ENCODE measurements at places on chromosomes 2 and 18. TPM values are rescaled to one million over a fixed set of nuclear protein-coding genes. Genes with fewer than 3 reads are reported as not detected.
A peak's percentile ranks its signal among the peaks of the same experiment; 100 is the strongest.

The DLX1 gene
- total RNA-seq, result 7.8 TPM

The ITPRID2 gene
- total RNA-seq, result 134 TPM

The CHAC2 gene
- total RNA-seq, result 19.9 TPM

The DNER gene
- total RNA-seq, result 126 TPM

The SERPINB7 gene
- total RNA-seq, result 10.0 TPM

The CFAP210 gene
- not detected for total RNA-seq

The UGT1A3 gene
- total RNA-seq, result not detected

- no peak for DNase-seq
Observed at GRCh38 chr2:31467426-31467825, 52.9 kb upstream of the XDH start.

DNA sequence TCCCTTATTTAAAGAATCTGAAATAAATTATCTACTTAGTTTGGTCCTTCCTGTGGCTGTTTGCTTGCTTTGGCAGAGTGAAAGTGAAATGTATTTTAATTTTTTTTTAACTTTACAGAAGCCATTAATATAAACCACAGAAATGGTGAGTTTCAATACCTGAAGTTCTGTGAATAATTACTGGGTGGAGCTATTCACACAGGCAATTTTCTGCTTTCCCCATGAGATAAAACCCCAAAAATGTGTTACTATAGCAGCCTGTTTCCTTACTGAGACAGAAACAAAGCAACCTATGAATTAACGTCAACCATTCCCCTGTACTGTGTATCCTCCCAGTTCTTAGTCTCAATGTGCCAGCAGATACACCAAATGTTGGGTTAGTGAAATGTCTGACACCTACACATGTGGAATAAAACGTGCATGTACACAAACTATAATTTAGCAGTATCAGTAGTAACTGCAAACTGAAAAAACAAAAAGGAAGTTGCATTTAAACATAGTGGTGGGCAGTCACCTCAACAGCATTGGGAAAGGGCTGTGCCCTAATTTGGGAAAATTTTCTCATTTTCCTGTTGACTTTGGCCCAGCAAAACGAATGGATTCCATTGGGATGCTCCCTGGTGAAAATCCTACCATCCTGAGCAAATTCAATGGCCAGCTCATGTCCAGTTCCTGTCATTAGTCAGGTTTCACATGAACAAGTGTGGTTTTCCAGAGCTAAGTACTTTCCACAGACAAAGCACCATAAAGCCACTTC lies 73.1 kb upstream of the RMDN2 start:
- DNase-seq, result no peak

GRCh38 chr2:229971298-229971790 lies 49.0 kb downstream of the FBXO36 start:
- no peak for DNase-seq

DNA sequence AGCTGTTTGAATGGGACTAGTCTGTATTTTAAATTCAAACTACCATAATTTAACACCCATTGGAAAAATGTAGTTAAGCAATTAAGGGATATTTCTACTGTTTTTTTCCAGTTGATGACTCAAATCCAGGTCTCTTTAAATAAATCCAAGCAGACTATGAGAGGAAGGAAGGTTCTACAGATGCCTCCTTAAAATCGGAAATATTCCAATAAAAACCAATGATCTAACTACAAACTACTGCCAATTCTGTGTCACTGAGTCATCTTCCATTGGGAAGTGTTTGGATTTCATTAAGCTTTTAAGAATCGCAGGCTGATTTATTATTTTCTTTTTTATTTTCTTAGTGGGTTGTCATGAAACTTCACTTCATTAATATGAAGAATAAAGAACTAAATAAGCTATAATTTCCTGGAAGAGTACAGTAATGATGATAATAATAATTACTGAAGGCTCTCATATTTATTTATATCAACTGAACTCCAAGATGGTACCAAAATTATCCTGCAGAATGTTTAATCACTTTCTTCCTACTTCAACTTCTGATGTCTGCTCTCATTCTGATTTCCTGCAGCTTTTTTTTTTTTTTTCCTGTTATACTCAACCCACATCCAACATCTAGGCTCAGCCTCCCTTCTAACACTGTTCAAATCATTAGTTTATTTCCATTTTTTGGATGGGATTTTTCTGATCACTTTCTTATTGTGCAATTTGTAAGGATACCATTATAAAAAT lies 166.3 kb upstream of the FN1 start:
- DNase-seq, result peak; percentile 34

DNA sequence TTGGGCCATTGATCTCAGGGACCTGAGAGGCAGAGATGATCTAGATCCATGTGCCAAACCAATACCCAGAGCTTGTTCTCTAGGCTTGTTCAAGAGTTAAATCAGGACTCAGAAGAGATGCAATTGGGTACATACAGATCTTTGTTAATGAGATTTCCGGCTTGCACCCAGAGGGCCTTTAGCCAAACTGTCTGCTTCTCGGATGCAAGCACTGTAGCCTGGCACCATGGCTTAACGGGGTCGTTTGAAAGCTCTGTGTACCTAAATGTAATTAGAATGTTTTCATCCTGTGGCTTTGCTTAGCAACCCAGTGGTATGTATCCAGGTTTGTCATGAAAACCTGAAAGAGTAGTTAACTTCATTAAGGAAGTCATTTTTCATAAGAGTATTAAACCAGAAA lies 94.2 kb downstream of the TPGS2 start:
- DNase-seq, result no peak

DNA sequence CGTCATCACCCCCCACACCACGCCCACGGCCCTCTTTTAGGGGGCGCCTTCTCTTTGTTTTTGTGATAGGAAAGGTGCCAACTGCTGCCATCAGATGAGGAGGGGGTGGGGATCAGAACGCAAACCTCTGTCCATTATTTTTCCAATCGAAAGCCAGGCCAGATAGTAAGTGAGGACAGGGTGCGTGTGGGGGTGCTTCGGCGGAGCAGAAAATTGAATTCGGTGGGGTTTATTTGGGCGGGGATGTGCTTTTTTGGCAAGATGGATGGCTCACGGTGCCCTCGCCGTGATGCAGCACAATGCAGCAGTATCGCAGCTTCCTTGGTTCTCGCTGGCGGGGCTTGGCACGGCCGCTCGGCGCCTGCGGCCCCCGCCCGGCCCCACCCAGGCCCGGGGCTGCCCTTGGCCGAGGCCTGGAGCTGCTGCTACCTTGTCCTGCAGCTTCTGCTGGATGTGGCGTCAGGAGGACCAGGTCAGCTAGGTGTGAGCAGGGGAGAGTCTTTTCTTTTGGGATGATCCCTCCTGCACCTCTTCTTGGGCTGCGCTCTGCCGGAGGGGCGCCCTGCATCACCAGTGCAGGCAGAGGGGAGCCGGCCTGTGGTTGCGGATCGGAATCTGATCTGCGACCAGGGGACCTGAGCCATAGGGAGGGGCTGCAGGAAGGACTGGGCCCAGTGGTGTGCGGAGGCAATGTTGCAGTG lies 1.3 kb downstream of the SPTBN1 start:
- peak; percentile 51 for DNase-seq

- DNase-seq, result no peak
Observed at GRCh38 chr18:40652321-40652720, 1302.7 kb upstream of the PIK3C3 start.

DNA sequence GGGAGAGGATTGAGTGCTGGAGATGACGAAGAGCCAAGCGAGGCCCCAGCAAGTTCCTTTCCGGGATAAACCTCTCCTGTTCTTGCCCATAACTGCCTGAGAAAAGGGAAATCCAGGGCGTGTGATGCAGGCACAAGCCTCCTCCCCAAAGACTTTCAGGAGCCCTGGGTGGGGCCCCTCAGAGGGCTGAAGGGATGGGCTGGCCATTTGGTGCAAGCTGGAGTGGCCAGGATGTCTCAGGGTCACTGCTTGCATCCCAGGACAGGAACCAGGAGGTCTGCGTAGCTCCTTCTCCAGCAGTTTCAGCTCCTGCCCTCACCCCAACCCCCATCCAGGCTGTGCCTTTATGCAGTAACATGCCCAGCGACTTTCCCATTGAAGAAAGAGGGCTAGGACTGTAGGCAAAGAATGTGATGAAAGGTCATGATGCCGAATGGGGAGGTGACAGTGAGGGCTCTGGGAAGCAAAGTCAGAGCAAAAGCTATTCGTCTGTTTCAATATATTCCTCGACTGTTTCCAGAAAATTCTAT lies 80.2 kb downstream of the PXDN start:
- no peak for DNase-seq

GRCh38 chr2:20490300-20491181 lies 43.7 kb downstream of the RHOB start:
- no peak for DNase-seq

DNA sequence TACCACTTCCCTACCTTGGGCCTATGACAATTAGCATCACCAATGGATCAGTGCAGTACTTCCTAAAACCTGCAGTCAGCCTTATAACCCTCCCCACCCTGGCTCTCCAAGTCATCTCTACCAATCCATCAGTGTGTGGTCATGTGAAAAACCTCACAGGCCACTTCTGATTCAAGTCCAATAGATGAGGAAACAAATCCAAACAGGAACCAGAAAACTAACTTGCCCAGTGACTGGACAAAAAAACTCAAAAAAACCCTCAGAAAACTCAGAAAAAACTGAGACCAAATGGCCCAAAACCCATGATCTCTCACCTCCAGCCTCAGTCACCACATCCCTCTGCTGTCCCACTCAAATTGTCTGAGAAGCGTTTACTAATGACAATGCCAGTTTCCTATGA lies 43.3 kb downstream of the TGFA start:
- DNase-seq, result no peak

- DNase-seq, result peak; percentile 15
Observed at GRCh38 chr2:62443886-62444285, 62.1 kb downstream of the TMEM17 start.

DNA sequence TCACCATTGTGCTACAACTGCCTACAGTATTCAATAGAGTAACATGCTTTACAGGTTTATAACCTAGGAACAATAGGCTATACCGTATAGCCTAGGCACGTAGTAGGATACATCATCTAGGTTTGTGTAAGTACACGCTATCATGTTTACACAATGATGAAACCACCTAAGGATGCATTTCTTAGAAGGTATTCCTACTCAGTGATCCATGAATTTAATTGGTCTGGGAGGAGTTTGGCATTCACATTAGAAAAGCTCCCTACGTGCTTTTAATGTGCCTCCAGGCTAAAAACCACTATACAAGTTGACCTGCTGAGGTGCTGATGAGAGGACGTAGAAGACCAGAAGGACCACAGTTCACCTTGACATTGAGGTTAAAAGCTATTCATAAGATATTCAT lies 154.5 kb upstream of the LRRTM1 start:
- DNase-seq, result no peak

GRCh38 chr2:2743164-2743571 lies 412.1 kb upstream of the MYT1L start:
- DNase-seq, result peak; percentile 55

- peak; percentile 66 for DNase-seq
Observed at GRCh38 chr18:48328473-48329210, 80.5 kb downstream of the ZBTB7C start.

Measured in RPMI7951 (cell line).